Left ventricle myocardium superior (tissue), 1 donor: ENCODE measurements at places on chromosomes 2 and 18.

DNA sequence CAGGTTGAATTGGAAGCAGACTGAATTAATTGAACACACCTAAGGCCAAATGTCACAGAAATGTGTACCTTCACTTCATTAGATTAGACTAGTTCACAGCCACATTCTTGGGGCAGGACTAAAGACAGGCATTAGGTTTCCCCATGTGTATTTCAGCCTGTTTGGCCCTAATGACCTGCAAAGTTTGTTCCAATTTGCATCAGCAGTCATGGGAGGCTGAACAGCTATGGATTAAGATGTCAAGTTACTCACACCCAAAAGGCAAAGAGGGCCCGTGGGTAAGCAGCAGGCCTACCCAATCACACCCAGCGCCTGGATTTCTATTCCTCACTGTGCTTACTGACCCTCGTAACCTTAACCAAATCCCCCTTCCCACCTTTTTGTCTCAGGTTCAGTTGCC, 99.6 kb upstream of the RIOK3 start:
- no peak for DNase-seq

DNA sequence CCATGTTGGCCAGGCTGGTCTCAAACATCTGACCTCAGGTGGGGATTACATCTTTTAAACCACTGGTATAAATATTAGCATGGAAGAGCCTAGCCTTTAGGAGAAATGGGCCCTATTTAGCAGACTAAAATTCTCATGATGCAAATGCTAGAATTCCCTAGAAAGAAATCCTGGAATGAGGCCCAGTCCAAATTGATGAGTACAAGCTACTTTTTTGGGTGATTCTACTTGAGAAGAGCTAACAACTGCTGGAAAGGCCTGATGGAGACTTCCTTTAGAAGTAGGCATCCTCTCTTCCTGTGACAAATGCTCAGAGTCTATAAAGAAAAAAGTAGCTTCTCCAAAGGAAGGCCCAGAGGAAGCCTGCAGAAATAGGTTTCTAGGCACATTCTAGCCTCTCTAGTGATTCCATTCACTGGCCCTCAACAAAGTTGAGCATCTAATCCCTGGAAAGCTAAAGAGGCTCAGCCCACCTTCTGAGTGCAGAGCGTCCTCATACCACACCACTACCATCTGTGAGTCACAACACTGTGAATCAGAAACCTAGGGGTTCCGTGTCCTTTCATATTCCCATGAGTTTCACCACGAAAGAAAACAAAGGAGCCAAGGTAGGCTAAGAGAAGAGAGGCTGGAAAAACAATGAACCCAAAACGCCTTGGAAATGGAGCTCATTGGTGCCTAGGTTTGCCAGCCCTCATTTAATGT, 183.1 kb downstream of the C1D start:
- DNase-seq: no peak

GRCh38 chr2:36214691-36215090, 140.9 kb upstream of the CRIM1 start:
- no peak for DNase-seq

DNA sequence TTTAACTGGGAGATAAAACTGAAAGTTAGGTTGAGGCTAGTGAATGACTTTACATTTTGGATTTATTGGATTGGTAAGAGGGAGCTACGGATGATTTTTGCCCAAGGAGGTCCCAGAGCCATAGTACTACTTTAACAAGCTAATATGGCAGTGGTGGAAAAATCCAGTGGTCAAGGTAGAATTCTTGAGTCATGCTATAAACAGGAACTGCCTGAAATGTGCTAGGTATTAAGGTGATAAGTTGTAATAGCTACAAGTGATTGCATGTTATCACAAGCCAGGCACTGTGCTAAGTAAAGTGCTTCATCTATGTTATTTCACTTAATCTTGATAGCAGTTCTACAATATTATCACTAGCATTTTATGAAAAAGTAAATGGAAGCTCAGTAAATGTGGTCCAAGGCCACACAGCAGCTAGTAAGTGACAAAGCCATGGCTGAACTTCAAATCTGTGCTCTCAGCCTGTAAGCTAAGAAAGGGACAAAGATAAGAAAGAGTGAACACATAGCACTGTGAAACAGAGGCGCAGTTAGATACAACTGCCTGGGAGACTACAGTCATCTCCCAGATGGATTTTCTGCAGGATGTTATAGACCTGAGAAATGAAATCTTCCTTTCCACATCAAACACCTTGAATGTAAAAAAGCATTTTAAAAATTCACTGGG, 469.6 kb downstream of the TGIF1 start:
- no peak for DNase-seq

DNA sequence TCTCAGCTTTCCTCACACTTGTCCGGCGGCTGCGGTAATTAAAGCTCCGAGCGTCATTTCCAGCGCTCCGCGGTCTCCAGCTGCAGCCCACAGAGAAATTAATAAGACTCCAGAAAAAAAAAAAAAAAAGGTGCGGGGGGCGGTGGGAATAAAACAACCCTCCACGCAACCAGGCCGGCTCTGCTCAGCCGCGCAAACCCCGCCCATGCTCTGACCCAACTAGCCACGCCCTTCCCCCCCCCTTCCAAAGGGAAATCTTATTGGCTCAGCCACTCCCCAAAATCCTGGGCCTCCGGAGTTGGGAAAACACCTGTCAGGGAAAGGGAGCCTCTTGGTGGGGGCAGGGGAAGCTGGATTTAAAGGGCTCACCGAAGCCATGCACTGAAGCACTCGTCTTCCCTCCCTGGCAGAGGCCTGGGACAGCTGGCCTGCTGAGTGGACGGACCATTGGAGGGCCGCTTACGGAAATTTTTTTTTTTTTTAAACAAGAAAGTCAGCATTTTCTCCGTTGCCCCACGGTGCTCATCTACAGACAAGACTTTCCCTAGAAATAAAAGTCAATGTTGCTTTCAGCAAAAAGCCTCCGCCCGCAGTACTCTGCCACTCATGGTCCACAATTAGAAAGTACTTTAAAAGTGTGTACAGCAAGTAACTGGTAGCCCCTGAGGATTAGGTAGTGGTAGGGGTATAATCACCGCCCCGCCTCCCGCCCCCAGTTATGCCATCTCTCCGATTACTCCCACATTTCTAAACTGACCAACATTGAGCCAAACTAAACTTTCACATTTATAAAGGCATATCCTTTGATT, 674 bp upstream of the ERBB4 start:
- DNase-seq: peak; percentile 77

DNA sequence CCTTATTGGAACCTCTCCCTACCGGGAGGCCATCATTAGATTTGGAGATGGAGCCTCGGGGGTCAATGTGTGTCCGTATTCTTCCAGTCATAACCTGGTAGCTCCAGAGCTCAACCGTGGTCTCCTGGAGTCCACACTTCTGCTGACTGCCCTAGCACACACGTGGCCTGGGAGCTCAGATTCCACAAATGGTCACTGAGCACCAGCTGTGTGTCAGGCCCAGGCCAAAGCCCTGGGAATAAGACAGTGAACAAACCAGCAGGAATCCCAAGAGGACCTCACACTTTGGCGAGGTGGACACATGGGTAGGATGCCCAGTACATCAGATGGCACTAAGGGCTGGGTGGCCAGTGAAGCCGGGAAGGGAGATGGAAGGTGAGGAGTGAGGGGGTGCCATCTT, 15.5 kb downstream of the GYPC start:
- DNase-seq: no peak

DNA sequence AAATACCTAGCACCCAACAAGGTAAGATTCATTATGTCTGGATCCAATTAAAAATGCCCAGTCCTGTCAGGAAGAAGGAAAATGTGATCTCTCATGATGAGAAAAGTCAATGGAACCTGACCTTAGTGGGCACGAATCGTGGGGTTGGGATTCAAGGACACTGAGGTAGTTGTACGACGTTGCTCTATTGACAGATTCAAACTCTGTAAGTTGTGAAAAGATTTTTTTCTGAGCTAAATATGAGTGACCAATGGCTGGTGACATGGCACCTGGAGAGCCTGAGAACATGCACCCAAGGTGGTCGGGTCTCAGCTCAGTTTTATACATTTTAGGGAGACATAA, 148.2 kb downstream of the NDUFA10 start:
- no peak for DNase-seq

DNA sequence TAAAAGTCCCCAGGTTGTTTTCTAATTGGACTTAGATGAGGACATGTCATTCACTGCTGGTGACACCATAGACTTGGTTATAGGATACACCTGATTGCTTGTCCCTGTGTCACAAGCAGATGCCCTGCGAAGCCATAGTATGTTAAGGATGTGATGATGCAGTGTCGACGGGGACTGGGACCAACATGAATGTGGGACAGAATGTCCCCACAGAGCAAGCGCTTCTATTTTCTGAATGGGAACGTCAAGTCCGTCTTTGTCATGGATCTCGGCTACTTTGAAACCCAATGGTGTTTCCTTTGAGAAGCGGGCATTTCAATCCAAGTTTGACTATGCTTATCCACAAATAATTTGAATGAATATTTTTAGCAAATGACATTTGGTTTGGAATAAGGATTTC, 2.1 kb downstream of the GCG start:
- no peak for DNase-seq

DNA sequence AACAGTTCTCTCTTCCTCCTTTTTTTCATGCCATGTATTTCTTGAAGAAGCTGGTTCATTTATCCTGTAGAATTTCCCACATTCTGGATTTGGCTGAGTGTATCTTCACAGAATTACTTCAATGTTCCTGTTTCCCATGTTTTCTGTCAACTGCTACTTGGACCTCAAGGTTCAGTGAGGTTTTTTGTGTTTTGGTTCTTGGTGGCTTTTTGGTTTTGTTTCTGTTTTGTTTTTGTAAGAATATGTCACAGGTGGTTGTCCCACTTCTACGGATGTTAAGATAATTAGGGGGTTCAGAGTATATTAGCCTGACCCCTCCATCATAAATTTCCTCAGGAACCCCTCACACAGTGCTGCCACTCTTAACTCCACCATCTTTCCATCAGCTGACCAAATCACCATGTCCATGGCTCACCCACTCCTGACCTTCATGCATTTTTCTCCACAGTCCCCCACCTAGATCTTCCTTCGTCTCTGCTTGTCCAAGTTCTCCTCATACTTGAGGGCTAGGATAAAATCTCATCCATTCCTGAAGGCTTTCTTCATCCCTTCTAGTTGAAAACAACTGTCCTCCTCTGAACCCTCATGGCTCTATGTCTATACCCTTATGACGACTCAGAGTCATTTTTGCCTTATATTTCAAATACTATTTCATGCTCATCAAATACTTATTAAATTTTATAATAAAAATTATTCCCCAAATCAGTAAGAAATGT, 40.4 kb downstream of the PLEKHM3 start:
- no peak for DNase-seq

DNA sequence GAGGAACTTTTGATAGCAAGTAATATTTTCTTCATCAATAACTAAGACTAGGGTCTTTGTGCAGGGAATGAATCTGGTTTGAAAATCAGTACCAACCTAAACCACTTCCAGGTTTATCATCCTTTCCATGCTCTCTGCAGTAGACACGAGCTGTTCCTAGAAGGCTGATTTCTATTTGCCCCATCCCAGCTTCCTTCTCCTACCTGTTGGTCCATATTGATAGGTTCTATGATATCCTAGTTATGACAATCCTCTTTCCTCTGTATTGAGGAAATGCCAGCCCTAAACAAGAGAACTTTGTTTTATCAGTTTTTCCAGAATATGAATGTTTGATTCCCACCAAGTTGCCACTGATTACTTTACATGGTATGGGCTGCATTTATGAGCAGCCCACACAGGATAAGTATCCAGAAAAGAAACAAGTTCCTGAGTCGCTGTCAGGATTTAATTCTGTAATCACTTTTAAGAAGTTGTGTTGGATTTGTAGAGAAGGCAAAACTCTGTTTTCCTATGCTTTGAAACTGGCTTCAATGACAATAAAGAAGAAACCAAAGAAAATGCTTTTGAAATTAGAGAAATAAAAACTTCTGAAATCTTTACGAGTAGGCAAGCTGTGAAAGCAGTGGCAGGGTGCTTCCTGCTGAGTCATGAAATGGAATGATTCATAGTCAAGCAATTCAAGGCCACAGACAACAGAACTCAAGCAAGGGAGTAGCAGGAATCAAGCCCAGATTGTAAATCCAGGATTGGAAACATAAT, 37.3 kb upstream of the TANK start:
- DNase-seq: no peak

GRCh38 chr2:157443090-157443489, 799 bp downstream of the CYTIP start:
- no peak for DNase-seq

DNA sequence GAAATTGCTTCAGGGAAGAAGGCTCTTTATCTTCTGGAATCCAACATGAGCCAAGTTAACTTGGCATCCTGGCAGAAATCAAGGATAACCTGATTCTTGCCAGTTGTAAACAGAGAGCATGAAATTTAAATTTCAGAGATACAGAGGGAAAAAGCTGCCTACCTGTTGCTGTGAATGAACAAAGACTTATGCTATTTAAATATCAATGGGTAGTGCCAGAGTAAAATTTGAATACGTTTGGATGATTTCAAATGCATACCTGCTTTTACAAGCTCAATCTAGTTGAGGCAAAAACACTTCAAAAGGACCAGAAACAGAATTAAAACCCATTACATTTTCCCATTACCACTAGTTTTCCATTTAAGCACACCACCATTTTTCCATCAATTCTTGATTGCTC, 60.9 kb downstream of the CHST9 start:
- no peak for DNase-seq

- no peak for DNase-seq
Measured at GRCh38 chr2:126932966-126933710, 34.4 kb downstream of the TEX51 start.

GRCh38 chr2:20141806-20142205, 83.1 kb downstream of the SDC1 start:
- DNase-seq: no peak

DNA sequence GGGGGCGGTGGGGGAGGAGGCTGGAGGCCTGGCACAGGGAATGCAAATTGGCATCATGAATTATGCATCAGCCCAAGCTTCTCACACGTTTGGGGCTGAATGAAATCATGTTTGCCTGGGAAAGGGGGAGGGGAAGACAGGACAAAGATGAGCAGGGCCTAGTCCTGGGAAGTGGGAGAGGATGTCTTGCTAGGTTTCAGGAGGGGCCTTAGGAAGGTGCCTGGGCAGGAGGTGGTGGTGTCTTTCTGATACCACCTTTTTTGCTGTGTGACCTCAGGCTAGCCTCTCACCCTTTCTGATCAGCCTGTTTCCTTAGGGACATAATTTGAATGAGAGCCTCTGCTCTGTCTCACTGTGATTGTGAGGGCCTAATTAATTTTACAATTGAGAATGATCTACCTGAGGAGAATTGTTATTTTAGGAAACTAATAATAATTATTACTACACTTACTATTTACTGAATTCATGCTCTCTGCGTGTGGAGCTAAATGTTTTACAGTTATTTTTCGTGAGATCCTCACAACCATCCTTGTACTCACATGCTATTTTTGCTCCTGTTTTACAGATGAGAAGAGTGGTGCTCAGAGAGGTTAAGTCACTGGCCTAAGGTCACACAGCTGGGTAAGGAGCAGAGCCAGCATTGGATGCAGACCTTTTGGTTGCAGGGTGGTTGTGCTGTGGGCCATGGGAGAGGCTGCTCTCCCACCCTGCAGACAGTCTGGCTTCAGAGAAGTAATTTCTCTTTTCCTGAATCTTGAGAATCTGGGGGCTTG, 39.6 kb downstream of the INHBB start:
- no peak for DNase-seq

- DNase-seq: no peak
Measured at GRCh38 chr2:236670235-236670620, 100.6 kb downstream of the ACKR3 start.
